NCI-H510A (cell line): ENCODE measurements at places on chromosomes 1 and 21.

DNA sequence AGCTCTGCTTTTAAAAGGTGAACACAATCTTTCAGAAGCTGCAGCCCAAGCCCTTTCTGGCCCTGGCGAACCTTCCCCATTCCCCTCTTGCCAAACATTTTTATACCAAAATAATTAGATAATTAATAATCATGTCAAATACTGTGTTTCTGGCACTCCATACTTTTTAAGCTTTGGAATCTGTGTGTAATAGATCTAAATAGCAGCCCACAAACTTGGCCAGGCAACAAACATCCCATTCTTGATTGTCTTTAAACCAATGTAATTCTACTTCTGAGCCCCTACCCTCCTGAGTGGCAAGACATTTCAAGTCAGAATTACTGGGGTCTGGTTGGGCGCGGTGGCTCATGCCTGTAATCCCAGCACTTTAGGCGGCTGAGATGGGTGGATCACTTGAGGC lies 137.7 kb downstream of the NAV1 start:
- no peak for DNase-seq

DNA sequence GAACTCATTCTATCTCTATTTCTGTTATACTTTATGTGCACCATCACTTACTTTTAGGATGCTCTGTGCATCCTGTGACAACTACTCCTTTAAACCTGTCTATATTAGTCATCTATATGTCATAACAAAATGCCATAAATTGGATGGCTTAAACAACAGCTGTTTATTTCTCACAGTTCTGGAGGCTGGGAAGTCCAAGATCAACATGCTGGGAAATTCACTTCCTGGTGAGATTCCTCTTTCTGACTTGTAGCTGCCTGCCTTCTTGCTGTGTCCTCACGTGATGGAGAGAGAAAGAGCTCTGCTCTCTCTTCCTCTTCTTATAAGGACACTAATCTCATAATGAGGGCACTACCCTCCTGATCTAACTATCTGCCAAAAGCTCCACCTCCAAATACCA lies 62.3 kb upstream of the RCOR3 start:
- no peak for DNase-seq

DNA sequence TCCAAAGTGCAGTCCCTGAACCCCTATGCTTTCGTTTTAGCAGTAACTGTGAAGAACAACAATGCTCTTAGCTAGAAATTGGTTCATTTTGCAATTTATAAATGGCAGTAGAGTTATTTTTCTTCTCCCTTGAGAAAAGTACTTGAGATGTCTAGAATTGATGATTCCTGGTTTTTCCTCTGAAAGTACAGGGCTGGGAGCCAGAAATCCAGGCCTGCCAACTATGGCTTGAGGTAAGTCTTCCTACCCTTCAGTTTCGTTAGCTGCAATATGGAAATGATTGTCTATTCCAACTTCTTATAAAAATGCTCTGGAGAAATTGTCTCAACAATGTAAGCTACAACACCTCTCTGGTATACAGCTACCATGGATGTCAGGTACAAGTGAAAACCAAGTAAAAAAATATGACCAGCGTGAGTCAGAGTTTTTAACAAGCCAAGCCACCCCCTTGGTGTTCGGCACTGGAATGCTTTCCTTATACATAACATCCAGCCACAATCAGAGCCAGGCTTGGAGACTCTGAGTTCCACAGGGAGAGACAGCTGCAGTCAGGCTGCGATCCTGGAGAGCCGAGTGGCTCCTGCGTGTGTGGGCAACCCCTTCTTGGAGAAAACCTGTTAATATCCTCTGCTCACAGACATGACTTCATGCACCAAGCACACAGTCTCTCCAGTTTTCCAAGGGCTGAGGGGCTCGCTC lies 22.0 kb downstream of the TSPAN2 start:
- no peak for DNase-seq

GRCh38 chr1:212500351-212500750 lies 67.6 kb downstream of the NENF start:
- no peak for DNase-seq

DNA sequence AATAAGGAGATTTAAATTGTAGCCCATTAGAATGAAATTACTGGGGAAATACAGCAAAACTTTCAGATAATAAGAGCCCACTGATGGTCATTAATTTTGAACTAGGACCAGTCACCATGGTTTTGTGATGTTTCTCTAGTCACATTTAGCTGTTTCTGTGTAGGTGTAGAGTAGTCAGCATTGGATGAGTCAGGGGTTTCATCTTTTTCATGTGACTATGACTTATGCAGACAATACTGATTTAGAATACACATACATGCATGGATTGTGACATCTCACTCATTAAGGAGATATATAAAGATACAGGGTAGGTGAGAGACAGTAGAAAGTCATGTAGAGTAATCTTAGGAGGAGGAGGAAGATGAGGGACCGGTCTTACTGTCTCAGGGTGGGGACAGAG lies 1192.7 kb downstream of the KCNT2 start:
- DNase-seq, result no peak

GRCh38 chr1:232017057-232017456 lies 390.5 kb downstream of the DISC1 start:
- no peak for DNase-seq

- no peak for DNase-seq
These were observed 67.9 kb downstream of the OSBPL9 start for GRCh38 chr1:51684776-51685175.

DNA sequence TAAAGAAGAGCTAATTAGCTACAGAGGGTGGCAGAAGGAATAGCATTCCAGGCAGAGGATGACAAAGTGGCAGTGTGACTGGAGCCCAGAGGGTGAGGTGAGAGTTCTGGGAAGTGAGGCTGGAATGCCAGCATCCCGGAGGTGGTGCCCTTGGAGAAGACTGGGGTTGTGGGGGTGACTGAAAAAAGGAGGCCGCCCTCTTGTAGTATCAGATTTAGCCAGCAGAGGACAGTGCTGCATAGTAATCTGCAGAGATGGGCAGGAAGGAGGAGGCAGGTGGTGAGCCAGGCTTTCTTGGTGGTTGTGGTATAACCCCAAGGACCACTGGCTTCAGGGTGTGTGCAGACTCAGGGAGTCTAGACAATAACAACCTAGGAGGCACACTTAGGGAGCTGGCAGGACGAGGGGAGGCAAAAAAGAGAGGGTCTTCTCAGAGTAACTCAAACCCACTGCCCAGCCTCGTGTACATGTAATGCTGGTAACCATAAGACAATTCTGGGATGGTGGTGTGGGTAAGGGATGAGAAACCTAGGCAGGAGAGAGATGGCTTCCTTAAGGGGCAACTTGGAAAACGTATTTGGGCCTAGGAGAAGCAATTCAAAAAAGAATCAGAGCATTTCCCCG lies 30.5 kb downstream of the MROH7 start:
- peak; percentile 13 for DNase-seq

- DNase-seq, result no peak
These were observed 10.1 kb downstream of the FMN2 start for GRCh38 chr1:240101737-240102136.

DNA sequence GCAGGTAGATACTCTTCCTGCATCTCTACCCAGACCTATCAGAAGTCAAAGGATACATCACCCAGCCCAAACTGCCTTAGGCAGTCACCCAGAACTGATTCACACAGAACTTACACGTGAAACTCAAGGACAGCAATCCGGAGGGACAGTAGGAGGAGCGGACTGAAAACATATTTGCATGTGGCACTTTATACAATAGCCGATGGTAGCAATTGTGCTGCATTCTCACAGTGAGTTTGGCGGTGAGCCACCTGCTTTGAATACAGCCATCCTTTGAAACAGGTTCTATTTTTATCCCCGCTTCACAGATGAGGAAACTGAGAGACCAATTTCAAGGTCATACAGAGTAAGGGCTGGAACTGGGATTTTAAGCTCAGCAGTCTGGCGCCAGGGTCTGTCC lies 69.5 kb downstream of the EDEM3 start:
- no peak for DNase-seq

- no peak for DNase-seq
These were observed 357 bp upstream of the TXLNA start for GRCh38 chr1:32179193-32179442.

- no peak for DNase-seq
These were observed 2.8 kb downstream of the SMCP start for GRCh38 chr1:152880907-152881306.

DNA sequence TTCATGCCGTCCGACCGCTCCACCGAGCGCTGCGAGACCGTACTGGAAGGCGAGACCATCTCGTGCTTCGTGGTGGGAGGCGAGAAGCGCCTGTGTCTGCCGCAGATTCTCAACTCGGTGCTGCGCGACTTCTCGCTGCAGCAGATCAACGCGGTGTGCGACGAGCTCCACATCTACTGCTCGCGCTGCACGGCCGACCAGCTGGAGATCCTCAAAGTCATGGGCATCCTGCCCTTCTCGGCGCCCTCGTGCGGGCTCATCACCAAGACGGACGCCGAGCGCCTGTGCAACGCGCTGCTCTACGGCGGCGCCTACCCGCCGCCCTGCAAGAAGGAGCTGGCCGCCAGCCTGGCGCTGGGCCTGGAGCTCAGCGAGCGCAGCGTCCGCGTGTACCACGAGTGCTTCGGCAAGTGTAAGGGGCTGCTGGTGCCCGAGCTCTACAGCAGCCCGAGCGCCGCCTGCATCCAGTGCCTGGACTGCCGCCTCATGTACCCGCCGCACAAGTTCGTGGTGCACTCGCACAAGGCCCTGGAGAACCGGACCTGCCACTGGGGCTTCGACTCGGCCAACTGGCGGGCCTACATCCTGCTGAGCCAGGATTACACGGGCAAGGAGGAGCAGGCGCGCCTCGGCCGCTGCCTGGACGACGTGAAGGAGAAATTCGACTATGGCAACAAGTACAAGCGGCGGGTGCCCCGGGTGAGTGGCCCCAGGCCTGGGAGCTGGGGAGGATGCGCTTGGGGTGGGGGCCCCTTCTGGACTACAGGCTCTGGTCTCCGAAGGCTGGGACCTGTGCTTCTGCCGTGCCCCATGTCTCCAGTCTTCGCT lies 1.1 kb downstream of the SKI start:
- peak; percentile 68 for DNase-seq

DNA sequence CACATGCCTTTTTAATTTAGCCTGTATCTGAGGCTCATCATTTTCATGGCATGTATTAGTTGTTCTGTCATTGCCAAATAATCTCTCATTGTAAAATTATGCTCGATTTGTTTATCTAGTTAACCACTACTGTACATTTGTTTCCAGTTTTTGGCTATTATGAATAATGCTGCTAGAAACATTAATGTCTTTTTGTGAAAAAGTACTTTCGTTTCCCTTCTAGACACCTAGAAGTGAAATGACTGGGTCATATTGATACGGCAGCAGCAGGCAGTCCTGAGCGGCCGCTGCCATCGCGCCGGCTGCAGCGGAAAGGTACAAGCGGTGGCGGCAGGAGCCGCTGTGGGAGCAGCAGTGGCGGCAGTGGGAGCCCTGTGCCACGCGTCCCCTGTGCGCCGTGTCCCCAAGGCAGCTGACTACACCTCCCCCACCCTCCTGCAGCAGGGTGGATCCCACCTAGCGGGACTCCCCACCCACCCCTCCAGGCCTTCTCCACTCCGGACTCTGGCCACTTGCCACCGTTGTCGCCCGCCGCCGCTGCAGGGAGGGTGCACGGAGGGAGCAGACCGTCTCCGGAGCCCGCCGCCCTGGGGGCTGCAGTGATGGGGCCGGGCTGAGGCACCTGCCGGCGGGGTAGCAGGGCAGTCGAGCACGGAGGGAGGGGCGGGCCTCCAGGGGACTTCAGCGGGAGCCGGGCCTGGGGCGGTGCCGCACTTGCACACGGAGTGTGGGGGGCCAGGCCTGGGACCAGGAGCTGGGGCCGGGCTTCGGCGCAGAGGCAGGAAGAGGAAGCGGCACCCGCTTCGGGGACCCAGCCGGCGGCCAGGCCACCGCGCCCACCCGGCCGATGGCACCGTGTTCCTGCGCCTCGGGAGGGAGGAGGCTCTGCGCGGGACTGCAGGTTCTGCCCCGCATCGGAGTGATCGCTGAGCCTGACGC lies 66.8 kb upstream of the RGS7 start:
- DNase-seq, result peak; percentile 41

DNA sequence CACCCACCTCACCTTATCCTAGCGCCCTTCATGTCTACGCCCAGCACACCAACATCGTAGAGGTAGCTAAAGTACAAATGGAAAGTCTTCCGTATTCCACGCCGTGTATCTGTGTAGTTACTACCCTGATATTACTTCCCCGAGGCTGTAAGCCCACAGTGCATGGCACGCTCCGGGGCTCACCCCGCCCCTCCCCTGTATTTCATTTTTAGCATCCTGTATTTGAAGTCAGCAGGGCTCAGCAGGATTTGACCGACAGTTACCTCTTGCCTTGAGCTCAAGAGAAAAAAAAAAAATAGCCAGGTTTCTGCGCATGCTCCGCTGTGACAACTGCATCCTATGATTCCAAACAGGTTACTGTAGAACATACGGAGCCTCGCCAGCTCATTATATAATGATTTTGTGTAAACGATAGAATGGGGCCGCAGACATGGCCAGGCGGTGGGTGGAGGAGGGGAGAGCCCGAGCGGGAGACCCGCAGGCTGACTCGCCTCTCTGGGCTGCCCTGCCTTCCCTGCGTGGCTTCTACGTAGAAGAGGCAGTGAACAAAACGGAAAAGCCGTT lies 1.3 kb downstream of the ABCG1 start:
- DNase-seq, result peak; percentile 69

DNA sequence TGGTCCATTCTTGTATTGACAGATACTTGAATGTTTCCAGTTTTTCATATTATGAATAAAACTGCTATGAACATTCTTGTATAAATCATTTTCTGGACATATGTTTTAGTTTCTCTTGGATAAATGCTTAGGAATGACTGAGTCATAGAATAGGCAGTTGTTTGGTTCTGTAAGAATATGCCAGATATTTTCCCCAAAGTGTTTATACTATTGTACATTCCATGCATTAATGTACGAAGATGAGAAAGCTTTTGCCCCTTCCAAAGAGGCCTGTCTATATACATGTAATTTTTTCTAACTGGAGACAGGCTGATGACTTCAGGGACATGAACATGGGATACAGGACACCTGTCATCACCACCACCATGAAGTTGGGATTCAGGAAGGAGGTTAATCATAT lies 11.3 kb downstream of the NBPF3 start:
- no peak for DNase-seq

- no peak for DNase-seq
These were observed 578.5 kb downstream of the USP25 start for GRCh38 chr21:16308269-16308668.

GRCh38 chr1:230057681-230058565 lies 9.1 kb upstream of the GALNT2 start:
- no peak for DNase-seq

GRCh38 chr21:46100426-46100825 lies 2.5 kb downstream of the COL6A2 start:
- DNase-seq, result no peak

GRCh38 chr1:17841944-17842343 lies 86.8 kb downstream of the ACTL8 start:
- DNase-seq, result no peak

DNA sequence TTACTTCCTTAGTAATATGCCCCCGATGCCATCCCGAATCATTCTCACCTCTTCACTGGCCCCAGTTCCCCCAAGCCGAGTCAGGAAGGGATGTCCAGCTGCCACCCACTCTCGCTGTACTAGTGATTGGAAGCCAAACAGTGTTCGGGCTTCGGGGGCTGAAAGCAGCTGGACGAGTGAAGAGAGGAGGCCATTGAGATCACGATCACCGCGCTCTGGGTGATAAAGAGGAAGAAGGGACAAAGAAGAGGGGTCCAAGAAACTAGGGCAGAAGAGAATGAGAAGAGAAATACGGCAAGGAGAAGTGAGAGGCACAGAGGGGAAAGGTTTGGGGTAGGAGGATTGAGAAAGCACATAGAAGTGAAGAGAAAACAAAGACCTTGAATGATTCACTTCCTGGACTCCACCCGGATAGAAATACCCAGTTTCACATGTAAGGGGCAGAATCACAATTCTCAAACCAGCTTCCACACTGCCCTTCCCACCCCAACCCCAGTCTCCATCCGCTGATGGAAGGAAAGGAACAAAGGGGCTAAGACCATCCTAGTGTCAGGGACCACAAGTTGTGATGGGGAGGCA lies 3.7 kb upstream of the SF3B4 start:
- DNase-seq, result no peak
